Stimulated activated CD4-positive, alpha-beta T cell treated with anti-CD3 and anti-CD28 coated beads, Interleukin-2, amount 100 ng/mL, for 24 hours (primary cell): ENCODE measurements at places on chromosomes 2 and 18.
A peak's percentile ranks its signal among the peaks of the same experiment; 100 is the strongest.

DNA sequence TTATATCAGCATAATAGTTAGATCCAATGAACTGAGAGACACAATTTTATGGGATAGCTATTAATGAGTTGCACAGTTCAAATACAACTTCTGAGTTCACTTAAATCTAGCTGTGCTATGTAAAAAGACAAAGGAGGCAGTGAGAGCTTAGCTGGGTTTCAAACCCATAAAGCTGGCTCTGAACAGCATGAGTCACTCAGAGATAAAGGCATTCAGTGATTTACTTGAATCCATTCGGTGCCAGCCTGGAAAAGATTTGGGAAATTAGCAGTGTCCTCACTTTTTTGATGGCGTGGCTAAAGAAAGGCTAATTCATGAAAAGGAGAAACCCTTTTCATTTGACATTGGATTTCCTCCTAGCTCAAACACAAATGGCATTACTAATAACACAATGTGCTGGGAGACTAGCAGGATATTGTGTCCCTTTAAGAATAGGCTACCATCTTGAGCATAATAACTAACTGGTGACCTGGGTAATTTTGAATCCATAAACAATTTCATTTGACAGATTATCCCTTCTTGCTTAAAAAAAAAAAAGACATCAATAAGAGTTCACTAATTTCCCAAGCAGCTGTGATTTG lies 98.4 kb upstream of the NEUROD1 start:
- DNase-seq, result no peak

- DNase-seq, result no peak
Observed at GRCh38 chr2:139885921-139886498, 1105.8 kb upstream of the NXPH2 start.

DNA sequence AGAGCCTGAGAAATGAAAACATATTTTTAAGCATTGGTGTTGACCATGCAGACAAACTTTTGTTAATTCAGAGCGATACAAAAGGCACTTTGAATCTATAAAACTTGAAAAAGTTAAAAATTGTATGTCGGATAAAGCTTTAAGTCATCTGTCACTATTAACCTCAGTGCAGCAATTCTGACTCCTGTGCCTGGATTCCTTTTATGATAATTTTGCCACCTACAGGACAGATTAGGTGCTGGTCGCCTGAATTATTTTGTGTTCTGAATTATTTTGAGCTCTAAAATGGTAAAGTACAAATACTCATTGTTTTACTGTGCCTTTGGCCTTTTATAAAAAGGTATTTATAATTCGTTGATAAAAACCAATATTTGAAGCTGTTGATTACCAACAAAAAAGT lies 19.4 kb upstream of the RNF138 start:
- no peak for DNase-seq

DNA sequence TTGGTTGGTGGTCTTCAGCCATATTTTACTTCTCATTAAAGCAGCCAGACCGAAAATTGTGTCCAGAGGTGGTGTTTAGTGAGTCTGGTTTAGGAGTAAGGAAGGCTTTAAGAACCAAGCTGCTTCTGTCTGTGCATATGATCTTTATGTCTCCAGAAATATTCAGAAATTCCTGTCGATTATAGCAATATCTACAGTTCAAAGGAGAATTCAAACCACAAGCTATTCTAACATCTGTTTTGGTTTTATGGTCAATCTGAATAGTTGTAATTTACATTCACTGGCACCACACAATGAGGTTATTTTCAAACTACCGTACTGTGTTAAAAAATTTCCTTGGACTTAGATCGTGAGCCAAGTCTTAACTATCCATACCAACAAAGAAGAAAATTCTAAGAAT lies 11.3 kb downstream of the UPP2 start:
- no peak for DNase-seq

- no peak for DNase-seq
Observed at GRCh38 chr2:74439803-74440377, 1.8 kb downstream of the RTKN start.

- DNase-seq, result no peak
Observed at GRCh38 chr2:201980389-201980821, 53.2 kb upstream of the FZD7 start.

GRCh38 chr18:49161627-49162026 lies 210.9 kb upstream of the SMAD7 start:
- peak; percentile 30 for DNase-seq

DNA sequence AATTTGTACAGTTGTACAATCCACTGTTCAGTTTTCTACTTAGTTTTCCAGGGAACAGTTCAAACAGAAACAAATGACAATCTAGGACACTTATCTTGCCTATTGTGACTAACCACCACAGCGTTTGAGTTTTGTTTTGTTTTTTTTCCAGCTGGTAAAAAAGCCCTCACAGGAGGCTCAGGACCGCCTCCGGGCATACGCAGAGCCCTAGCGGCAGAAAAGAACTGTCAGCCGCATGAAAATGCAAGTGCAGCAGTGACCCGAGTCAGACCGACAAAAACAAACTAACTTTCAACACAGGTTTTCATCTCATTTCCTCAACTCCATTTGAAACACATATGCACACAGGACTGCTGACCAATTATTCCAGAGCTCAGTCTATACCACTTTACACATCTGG lies 68.6 kb downstream of the STEAP3 start:
- no peak for DNase-seq

DNA sequence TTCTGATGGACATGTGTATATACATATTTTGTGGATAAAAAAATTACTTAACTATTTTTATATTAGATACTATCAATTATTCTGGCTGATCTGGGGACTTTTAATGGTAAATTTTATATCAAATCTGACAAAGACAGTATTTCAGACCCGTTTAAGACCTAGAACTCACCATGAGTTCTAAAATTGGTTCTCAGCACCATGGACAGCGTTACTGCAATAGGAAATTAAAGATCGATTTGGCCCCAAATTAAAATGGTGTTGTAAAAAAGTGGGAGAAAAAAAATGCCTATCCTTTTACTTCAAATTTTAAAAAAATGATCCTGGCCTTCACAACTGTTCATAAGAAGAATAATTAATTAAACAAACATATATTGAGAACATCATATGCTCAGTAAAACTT lies 919 bp upstream of the SCN2A start:
- no peak for DNase-seq

DNA sequence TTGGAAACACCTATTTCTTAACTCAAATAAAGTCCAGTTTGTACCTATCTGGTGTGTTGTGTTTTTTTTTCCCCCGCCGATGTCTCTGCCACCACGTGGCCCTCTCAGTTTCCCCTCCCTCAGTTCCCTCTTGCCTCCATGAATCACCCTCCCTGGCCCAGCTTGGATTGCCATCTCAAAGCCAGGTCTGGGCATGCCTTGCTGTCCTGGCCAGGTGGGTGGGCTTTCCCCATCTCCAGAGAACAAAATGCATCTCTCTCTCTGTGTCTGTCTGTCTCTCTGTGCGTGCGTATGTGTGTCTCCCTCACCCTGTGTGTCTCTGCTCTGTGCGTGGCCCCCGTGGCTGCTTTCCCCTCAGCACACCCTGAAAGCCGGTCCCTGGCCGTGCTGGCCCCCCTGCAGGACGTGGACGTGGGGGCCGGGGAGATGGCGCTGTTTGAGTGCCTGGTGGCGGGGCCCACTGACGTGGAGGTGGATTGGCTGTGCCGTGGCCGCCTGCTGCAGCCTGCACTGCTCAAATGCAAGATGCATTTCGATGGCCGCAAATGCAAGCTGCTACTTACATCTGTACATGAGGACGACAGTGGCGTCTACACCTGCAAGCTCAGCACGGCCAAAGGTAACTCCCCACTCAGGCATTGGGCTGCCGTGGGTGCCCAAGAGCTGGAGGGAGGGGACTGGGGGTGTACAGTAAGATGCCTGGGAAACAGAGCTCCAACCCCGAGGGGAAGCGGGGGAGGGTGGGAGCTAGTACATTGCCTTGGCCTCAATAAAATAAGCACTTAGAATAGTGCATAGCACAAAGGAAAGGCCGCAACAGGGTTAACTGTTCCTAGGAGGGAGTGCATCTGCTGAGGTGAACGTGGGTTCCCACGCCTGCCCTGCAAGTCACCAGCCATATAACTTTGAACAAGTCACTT lies 31.6 kb upstream of the GMPPA start:
- DNase-seq, result no peak

- DNase-seq, result no peak
Observed at GRCh38 chr18:74113711-74114110, 33.9 kb downstream of the FBXO15 start.

DNA sequence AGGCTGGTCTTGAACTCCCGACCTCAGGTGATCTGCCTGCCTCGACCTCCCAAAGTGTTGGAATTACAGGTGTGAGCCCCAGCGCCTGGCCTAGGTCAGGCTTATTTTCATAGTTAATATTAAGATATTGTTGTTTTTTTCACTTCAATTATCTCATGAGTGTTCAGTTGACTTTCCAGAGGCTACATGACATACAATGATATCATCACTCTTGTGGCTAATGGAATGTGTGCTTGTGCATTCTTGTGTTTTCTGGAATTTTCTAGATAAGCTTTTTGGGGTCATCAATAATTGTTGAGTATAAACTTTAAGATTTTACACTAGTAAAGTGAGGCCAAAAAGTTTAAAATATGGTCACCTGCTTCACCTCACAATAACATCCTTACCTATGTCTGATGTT lies 180.9 kb downstream of the FIGN start:
- no peak for DNase-seq

DNA sequence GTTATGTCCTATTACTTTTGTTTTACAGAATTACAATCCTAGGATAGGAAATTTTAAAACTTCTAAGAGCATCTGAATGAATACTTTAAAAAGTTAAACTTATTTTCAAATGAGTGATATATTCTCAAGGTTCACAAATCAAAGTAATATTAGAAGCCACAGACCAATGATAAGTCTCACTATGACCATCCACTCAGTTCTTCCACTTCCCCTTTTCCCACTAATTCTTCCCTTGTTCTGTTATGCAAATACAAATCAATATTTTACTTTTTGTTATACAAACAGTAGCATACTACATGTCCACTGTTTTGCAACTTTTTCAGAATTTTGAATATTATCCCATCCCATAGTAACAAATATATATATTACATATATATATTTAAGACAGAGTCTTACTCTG lies 20.2 kb downstream of the USP37 start:
- DNase-seq, result no peak

GRCh38 chr2:159921752-159922404 lies 123.9 kb upstream of the CD302 start:
- DNase-seq, result peak; percentile 91

- DNase-seq, result no peak
Observed at GRCh38 chr18:25729072-25729471, 361.3 kb downstream of the SS18 start.

- DNase-seq, result no peak
Observed at GRCh38 chr2:12965540-12966269, 249.0 kb downstream of the TRIB2 start.

DNA sequence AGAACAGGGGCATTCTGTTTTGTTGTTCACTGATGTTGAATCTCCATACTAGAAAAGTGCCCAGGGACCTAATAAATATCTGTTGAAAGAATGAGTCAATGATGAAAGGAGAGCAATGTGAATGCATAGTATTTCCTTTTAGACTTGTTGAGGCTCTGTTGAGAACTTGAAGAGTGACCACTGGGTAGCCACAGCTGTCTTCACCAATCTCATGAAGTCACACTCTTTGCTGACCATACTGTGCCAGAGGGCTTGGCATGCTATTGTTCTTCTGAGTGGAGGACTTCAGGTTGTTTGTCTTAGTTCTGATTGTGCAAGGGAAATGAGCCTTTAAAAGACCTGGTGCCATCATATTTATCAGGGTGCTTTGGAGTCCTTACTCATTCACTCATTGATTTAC lies 41.6 kb upstream of the NT5C1B start:
- no peak for DNase-seq

DNA sequence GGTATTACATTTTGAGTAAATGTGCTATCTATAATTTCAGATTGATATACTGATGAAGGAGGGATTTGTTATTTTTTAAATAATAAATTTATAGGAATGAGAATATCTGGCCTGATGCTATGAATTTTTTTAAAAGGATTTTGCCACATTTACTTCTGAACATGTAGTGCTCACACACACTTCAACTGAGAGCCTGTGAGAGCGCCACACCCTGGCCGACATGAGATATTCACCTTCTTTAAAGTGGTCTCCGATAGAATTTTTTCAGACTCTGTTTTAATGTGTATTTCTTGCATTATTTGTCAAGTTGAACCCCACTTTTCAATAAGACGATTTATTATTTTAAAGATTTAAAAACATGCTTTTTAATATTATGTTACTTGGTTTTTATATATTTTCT lies 813.3 kb downstream of the DCC start:
- no peak for DNase-seq

GRCh38 chr2:52112141-52112540 lies 1080.2 kb upstream of the NRXN1 start:
- no peak for DNase-seq

DNA sequence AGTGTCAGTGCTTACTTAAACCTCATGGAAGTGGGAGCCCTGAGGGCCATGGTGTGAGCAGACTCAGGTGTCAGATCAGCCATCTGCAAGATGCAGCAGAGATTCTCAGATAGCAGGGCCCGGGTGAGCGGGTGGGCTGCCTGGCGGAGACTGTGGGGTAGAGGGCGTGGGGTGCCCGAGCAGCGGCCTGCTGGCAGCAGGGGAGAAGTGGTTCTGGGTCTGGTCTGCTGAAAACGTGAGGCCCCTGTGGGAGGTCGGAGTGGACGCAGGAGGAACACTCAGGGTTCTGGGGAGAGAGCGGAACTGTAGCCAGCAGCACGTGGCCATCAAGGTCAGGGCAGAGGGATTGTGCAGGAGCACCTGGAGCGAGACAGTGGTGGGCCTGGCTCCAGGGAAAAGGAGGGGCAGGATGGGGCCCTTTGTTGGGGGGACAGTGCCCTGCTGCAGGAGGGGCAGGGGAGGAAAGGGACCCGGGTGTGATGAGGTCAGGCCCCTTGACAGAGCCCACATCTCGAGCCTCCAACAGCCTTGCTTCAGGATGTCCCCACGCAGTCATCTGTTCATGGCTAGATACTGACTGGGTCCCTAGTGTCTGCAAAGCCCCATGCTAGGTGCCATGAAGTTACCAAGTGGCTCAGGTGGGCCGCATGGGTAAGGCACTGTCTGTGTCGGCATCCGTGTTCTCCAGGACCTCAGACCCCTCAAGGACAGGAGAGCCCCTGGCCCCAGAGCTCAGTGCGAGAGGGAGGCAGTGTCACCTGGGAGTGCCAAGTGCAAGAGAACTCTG lies 2.7 kb upstream of the ESPNL start:
- no peak for DNase-seq

DNA sequence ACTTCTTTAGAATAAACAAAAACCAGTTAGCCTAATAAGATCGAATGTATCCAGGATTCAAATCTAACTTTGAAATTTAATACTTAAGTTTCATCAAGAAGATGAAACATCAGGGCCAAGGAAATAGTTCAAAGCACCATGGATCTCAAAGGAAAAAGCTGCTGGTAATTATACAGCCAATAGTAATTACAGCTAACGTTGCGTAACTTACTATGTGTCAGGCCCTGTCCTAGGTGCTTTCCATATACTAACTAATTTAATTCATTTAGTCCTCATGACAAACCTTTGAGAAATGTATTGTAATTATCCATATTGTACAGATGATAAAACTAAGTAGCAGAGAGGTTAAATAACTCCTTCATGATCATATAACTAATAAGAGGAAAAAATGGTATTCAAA lies 598.6 kb downstream of the NYAP2 start:
- no peak for DNase-seq

- DNase-seq, result no peak
Observed at GRCh38 chr2:69208023-69208595, 178.9 kb downstream of the GFPT1 start.

GRCh38 chr2:86338778-86339295 lies 1.4 kb upstream of the REEP1 start:
- no peak for DNase-seq
